MCF 10A (cell line): ENCODE measurements at places on chromosomes 2 and 18.
A peak's percentile ranks its signal among the peaks of the same experiment; 100 is the strongest.

- H3K4me1 ChIP-seq: peaks cover 9% of the 10 kb centered on the region
- H3K27ac ChIP-seq: no peak overlapping the region
- no peak overlapping the region for H3K4me3 ChIP-seq
These were observed 41.4 kb downstream of the STEAP3 start for GRCh38 chr2:119264781-119265692.

GRCh38 chr18:6107794-6108193, 212.5 kb upstream of the TMEM200C start:
- no peak overlapping the region for H3K4me3 ChIP-seq
- DNase-seq: no peak
- H3K27ac ChIP-seq: no peak overlapping the region
- H3K4me1 ChIP-seq: peaks cover 6% of the 10 kb centered on the region
- H3K27me3 ChIP-seq: peaks cover 15% of the 10 kb centered on the region

GRCh38 chr2:40953341-40953740, 501.5 kb upstream of the SLC8A1 start:
- H3K36me3 ChIP-seq: no peaks in the 10 kb centered on the region
- H3K27me3 ChIP-seq: peaks cover 21% of the 10 kb centered on the region
- no peaks in the 10 kb centered on the region for H3K4me1 ChIP-seq
- no peak overlapping the region for H3K27ac ChIP-seq

DNA sequence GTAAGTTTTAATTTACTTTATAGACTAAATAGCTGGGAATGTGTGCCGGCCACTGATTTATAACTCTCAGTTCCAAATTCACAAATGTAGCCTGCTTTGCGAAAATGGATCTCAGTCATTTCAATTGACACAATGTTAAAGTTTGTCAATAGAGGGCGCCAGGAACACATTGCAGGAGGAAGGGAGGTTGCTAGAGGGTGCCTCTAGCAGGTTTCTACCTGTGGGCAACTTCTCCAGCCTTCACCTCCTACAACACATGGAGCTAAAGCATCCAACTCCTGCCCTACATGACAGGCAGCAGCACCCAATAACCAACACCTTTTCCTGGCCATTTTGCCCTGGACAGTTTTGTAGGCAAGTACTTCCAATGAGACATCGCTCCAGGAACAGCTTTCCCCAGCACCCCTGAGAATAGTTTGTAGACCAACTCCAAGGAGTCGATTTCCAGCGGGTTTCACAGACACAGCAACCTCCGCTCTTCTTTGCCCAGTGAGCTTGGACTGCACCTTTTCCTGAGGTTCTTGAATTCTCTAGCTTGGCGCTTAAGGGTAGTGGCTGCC, 784.8 kb upstream of the CDH2 start:
- no peak overlapping the region for H3K4me3 ChIP-seq
- H3K4me1 ChIP-seq: peaks cover 4% of the 10 kb centered on the region

DNA sequence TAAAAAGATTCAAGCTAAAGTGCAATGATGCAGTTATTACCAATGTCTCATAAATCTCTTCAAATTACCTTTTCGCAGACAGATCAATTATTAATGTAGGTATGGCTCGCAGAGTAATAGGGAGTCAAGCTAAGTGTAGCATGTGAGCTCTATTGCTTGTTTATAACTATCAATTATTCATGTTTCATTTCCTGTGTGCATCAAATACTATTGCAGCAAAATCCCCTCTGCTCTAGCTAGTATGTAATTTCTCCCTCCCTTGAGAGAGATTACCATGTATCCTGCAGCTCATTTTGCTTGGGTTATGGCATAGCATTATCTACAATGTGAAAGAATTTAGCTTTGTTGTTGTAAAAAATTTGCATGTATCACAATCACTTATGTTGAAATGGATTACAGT, 65.6 kb upstream of the SCN1A start:
- H3K4me1 ChIP-seq: no peaks in the 10 kb centered on the region
- no peak overlapping the region for H3K4me3 ChIP-seq
- no peaks in the 10 kb centered on the region for H3K36me3 ChIP-seq
- H3K27me3 ChIP-seq: no peaks in the 10 kb centered on the region

DNA sequence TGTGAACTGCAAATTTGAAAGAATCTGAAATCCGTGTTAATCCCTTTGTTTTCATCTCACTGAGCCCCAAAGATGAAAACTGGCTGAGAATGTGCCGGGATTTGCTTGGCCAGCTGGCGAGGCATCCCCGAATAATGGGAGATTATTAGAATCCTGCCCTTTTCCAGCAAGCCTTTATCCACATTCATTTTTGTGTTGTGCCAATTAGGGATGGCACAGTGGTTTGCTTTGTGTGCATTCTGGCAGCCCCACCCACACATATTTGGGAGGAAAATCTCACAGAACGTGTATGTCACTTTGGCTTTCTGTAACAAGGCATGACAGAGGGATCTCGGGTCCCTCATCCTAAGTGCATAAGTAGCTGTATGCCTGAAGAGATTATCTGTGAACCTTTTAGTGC, 405.8 kb upstream of the FAM98A start:
- H3K27me3 ChIP-seq: no peaks in the 10 kb centered on the region
- H3K4me1 ChIP-seq: no peaks in the 10 kb centered on the region
- no peak overlapping the region for H3K4me3 ChIP-seq
- H3K27ac ChIP-seq: no peak overlapping the region

- peaks cover 7% of the 10 kb centered on the region for H3K4me1 ChIP-seq
- no peak overlapping the region for H3K4me3 ChIP-seq
- DNase-seq: peak; percentile 5
- no peaks in the 10 kb centered on the region for H3K27me3 ChIP-seq
- no peaks in the 10 kb centered on the region for H3K36me3 ChIP-seq
These were observed 223.6 kb downstream of the C1D start for GRCh38 chr2:67839242-67839641.

- peak overlapping the region; percentile 92 for H3K27ac ChIP-seq
- no peaks in the 10 kb centered on the region for H3K27me3 ChIP-seq
- peaks cover 40% of the 10 kb centered on the region for H3K4me1 ChIP-seq
- H3K36me3 ChIP-seq: no peaks in the 10 kb centered on the region
- H3K4me3 ChIP-seq: peak overlapping the region; percentile 50
These were observed 185.2 kb downstream of the ZFP36L2 start for GRCh38 chr2:43041173-43041591.

DNA sequence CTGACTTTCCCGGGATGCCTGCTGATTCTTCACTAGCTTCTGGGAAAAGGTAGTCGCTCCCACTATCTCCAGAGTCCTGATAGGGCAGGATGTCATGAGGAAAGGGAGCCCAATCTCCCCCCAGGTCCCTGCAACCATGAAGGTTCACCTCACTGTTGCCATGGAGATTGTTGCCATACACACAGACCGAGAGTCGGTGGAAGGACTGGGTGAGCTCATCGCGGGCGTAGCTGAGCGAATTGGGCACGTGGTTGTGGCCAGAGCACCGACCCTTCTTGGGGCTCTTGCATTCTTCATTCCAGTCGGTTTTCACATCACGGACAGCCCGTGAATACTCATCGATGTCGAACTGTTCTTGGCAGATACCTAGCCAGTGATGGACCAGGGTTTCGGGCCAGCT, 97.4 kb downstream of the MEP1B start:
- no peak for DNase-seq
- H3K4me3 ChIP-seq: no peak overlapping the region
- no peaks in the 10 kb centered on the region for H3K27me3 ChIP-seq
- peaks cover 8% of the 10 kb centered on the region for H3K4me1 ChIP-seq
- peaks cover 49% of the 10 kb centered on the region for H3K36me3 ChIP-seq

GRCh38 chr2:232535761-232536530, 3.5 kb upstream of the CHRNG start:
- H3K27ac ChIP-seq: no peak overlapping the region
- no peaks in the 10 kb centered on the region for H3K27me3 ChIP-seq
- DNase-seq: no peak

GRCh38 chr2:12604341-12604740, 112.4 kb upstream of the TRIB2 start:
- no peak overlapping the region for H3K27ac ChIP-seq
- H3K27me3 ChIP-seq: no peaks in the 10 kb centered on the region
- no peaks in the 10 kb centered on the region for H3K36me3 ChIP-seq
- no peak for DNase-seq
- peaks cover 5% of the 10 kb centered on the region for H3K4me1 ChIP-seq

DNA sequence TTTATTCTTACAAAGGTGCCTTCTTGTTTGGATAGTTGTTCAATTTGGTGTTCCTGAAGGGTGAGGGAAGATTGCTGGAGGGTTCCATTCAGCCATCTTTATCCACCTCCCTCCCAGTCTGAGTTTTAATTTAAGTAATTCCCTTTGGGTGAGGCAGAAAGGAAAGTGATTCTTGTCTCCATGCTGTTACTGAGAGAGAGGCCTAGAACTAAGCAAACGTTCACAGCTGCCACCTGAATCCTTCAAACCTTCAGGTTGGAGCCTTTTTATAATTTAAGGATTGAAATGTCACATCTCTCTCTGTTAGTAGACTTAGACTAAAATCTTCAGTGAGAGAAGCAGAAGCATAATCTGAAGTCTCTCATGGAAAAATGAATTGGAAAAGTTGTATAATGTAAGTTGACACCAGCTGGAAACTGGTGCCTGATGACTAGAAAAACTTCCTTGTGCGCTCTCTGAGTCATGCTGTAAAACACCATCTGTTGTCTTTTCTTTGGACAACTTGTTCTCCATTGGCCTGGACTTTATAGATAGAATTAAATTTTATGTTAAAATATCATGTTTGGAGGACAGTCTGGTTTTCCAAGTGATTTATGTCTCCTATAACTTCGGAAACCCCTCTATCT, 14.6 kb downstream of the STRADB start:
- peaks cover 31% of the 10 kb centered on the region for H3K4me1 ChIP-seq
- peak; percentile 51 for DNase-seq

GRCh38 chr2:41160439-41160838, 708.5 kb upstream of the SLC8A1 start:
- H3K4me1 ChIP-seq: no peaks in the 10 kb centered on the region
- no peak overlapping the region for H3K4me3 ChIP-seq
- DNase-seq: no peak
- no peaks in the 10 kb centered on the region for H3K36me3 ChIP-seq

DNA sequence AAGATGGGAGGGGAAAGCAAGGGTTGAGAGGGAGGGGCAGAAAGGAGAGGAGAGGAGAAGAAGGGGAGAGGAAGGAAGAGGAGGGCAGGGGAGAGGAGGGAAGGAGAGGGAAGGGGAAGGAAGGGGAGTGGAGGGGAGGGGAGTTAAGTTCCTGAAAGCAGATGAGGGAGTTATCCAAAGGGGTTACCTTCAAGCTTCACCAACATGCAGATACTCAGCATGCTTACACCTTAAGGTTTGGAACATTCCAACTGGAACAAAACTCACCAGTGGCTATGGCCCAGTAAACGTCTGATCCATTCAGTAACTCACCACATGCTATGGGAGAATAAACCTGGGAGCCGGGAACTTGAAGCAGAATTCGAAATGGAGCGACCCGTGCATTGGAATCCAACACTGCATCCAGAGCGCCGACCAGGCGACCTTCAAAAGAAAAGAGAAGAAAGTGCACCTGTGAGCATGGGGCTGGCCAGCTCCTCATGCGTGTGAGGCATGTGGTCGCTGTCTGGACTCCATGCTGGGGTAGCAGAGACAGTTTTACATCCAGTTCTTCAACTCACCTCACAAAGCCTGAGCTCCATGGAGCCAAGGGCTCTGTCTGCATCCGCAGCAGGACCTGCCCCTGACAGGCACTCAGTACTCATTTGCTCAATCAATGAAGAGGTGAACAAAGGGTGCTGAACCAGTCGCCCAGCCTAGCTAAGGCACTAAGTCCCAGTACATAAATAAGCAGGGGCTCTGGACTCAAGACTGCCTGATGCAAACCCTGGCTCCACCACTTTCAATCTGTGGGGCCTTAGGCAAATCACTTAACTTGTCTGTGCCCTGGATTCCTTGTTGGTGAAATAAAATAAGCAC, 61.0 kb downstream of the TBC1D8 start:
- peaks cover 23% of the 10 kb centered on the region for H3K4me1 ChIP-seq
- no peak for DNase-seq
- peaks cover 56% of the 10 kb centered on the region for H3K36me3 ChIP-seq

DNA sequence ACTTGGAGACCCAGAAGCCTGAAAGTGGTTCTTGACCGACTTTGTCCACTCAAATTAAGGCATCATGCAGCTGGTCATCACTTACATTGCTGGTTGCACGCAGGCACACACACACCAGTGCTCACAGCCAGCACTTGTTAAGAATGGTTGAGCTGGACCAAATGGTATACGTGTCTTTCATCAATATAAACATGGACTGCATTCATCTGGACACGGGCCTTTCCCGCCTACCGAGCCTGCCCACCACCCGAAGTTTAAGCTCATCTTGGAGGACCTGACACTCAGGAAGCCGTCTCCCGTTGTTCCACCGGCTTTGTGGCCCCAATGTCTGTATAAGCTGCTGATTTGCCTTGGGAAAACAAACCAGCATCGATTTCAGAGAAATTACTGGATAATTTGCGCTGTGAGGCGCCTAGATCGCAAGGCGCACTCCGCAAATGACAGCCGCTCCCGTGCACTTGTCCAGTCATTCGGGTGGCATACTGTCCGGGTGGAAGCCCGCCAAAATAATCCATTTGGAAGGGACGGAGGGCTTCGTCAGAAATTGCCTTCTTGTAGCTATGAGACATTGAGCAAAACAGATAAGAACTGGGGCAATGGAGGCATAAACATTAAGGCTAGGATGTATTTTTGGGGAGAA, 40.1 kb upstream of the AKAIN1 start:
- H3K36me3 ChIP-seq: peaks cover 14% of the 10 kb centered on the region
- H3K4me1 ChIP-seq: no peaks in the 10 kb centered on the region
- no peak for DNase-seq
- H3K27me3 ChIP-seq: peaks cover 12% of the 10 kb centered on the region

DNA sequence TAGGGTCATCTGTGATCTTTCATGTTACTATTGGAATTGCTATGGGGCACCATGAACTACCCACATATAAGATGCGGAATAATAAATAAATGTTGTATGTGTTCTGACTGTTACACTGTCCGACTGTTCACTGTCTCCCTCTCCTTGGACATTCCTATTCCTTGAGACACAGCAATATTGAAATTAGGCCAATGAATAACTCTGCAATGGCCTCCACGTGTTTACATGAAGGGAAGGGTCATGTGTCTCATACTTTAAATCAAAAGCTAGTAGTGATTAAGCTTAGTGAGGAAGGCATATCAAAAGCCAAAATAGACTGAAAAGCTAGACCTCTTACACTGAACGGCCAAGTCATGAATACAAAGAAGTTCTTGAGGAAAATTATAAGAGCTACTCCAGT, 751.3 kb downstream of the SOCS6 start:
- H3K4me3 ChIP-seq: no peak overlapping the region
- H3K27ac ChIP-seq: no peak overlapping the region
- H3K27me3 ChIP-seq: peaks cover 26% of the 10 kb centered on the region
- H3K4me1 ChIP-seq: no peaks in the 10 kb centered on the region
- no peaks in the 10 kb centered on the region for H3K36me3 ChIP-seq

DNA sequence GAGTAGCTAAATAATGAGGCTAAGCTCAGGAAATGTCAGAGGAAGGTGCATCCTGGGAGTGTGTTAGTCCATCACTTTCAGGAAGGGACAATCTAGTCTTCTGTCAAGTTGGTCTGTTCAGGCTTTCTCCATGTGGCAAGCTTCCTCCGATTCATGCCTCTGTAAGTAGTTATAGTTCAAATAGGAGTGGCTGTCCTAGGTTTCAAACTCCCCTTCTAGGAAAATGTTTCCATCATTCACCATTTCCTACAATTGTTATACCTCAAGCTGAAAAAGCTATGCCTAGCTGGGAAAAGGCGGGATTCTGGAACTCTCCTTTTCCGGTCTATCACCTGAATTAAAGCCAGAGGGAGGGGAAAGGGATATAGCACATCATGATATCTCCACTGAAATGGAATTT, 287.7 kb upstream of the ZSWIM2 start:
- H3K4me3 ChIP-seq: no peak overlapping the region
- H3K36me3 ChIP-seq: no peaks in the 10 kb centered on the region
- no peaks in the 10 kb centered on the region for H3K27me3 ChIP-seq
- H3K4me1 ChIP-seq: no peaks in the 10 kb centered on the region

- no peak overlapping the region for H3K4me3 ChIP-seq
- DNase-seq: no peak
- no peak overlapping the region for H3K27ac ChIP-seq
- H3K36me3 ChIP-seq: no peaks in the 10 kb centered on the region
These were observed 179.8 kb downstream of the SH3BP4 start for GRCh38 chr2:235131334-235132305.
